Karpas-422 (cell line): ENCODE measurements at places on chromosomes 16 and 17.

- peak; percentile 91 for DNase-seq
Measured at GRCh38 chr17:76547183-76547641, 7.4 kb downstream of the PRCD start.

DNA sequence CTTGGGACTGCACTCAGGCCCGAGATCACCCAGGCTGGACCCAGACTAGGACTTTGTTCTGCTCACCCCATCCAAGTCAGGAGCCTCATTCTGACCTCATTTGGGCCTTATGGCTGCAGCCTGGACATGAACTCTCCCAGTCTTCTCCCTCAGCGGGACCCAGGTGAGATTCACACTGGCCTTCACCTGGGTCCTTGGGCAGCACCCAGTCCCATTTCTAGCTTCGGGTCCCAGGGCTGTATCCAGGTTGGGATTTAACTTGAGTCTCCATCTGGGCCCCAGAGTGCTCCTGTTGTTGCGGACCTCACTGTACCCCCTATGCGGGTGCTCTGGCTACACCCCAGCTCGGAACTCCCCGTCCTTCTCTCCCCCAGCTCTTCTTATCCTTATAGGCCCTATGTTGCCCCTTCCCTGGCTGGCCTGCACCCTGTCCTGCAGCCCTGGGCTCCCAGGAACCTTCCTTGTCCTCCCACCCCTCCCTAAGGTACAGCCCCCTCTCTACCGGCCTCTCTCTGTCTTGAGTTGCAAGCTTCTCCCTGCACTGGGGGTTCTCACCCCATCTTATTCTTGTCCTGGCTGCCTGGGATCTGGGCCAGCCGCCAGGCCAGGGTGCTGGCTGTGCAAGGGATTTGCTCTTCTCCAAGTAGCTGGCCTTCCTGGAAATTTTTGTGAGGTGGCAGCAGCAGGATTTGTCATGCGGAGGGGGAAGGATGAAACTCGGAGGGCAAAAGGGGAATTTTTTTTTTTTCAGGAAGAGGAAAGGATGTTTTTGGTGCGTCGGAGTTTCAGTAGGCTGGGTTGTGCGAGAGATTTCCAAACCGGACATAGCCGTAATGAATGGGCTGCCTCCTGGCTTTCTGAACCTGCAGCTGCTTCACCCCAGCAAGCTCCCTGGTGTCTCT is 904 bp downstream of the MAP2K3 start:
- no peak for DNase-seq

- no peak for DNase-seq
Measured at GRCh38 chr16:88315543-88316105, 67.1 kb upstream of the ZNF469 start.

GRCh38 chr17:79796763-79797491 is at the start of gene CBX8:
CBX8 (minus strand) TSS chr17:79797077; CDS start chr17:79796998, 79 bp downstream.
- DNase-seq = peak; percentile 100

DNA sequence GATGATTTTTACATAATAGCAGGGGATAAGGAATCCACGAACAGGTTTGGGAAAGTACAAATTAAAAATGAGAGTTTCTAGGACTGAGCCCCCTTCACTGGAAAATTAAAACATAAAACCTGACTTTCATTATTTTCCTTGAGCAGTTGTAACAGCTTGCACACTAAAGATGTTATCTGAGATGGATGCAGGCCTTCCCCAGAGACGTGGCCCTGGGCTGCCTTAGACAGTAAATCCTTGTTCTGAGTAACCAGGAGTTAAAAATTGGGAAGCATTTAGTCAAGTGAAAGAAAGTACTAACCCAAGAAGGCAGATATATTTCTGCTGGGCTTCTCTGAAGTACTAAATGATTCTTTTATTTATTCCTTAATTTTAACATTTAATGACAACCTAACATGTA is 432.2 kb upstream of the KIF2B start:
- DNase-seq = no peak

- DNase-seq = peak; percentile 17
Measured at GRCh38 chr17:630801-631200, 83.8 kb downstream of the VPS53 start.

DNA sequence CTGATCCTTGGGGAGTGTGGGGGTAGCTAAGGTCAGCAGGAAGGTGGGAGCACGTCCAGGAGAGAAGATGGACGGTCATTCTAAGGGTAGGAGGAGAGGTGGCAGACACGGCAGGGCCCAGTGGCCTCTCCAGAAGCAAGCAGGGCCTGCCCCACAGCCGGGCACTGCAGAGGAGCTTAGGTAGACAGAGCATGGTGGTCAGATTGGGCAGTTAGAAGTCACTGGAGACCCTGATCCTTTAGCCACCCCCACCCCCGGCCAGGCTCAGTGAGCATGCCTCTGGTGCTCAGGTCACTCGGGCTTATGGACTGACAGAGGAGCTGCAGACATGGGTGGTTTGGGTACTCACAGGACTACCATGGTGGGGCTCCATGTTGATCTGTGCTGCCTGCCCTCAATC is 26.3 kb downstream of the NLRP1 start:
- no peak for DNase-seq

- no peak for DNase-seq
Measured at GRCh38 chr17:32124985-32125847, 17.1 kb upstream of the RHOT1 start.

DNA sequence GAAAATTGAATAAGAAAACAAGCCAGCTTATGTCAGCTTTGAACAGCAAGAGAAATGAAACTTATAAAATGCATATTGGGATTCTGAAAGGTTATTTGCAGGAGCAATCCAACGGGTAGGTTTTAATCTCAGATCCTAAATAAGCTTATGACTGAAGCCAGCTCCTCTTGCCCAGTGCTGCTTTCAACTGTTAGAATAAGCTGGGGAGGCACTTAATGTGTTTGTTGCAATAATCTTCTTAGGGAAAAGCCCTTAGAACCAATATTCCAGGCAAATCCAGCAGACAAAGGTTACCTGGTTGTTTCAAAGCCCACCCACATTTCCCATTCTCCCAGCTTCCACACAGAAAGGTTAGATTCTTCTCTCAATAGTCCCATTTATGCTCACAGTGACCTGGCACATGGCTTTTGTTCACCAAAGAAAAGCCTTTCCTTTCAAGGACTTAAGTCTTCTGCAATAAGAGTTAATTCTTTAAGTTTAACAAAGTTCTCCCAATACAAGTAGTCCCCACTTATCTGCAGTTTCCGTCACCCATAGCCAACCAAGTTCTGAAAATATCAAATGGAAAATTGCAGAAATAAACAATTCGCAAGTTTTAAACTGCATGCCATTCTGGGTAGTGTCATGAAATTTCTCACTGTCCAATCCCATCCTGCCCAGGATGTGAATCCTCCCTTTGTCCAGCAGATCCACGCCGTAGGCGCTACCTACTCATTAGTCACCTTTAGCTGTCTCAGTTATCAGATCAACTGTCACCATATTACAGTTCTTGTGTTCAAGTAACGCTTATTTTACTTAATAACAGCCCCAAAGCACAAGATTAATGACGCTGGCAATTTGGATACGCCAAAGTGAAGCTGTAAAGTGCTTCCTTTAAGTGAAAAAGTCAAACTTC is 5.9 kb downstream of the TEX2 start:
- DNase-seq = no peak

DNA sequence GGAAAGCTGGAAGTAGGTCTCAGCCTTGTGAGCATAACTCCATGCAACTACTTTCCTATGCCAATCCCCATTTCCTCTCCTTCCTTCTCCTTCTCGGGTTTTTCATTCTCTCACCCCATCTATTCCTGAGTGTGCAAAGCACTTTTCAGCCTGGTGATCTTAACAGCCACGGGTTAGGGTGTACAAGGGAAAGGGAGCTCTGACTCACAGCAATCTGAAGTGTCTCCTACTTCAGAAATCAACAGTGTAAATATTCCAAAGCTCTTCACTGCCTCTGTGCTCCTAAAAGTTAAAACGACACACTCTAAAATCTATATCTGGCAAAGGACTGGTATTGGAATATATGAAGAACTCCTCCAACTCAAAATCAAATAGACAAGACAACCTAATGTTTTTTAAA is 268.0 kb upstream of the IRX3 start:
- no peak for DNase-seq

DNA sequence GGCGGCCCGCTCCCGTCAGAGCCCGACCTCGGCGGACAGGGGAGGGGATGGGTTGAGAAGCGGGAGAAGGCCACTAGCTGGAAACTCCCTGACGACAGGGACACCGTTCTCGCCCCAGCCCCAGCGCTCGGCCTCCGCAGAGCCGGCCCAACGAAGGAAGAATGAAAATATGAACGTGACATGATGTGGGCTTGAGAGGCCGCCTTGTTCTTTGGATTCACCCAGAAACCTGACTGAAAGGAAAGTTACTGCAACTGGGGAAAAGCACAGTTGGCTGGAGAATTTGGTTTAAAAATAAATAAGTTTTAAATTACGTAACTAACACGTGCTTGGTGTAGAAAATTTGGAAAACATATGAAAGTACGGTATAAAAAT is 21.1 kb downstream of the NPTX1 start:
- DNase-seq = no peak

DNA sequence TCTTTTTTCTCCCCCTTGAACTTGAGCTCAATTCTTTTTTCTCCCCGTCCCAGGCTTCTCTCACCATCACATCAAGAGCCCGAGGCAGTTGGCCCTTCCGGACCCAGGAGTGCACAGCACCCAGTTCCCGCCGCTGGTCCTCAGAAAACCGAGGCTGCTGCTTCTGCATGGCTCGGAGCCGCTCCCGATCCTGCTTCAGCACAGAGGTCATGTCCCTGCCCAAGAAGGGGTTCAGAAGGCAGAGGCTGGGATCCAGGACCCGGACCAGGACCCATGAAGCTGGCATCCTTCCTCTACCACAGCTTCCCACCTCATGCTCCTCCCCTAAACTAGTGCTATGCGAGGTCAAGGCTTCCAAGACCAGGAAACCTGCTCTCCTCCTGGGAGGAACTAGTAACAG is 10.5 kb downstream of the PER1 start:
- no peak for DNase-seq

- DNase-seq = no peak
Measured at GRCh38 chr16:53925107-53925410, 221.1 kb downstream of the FTO start.

DNA sequence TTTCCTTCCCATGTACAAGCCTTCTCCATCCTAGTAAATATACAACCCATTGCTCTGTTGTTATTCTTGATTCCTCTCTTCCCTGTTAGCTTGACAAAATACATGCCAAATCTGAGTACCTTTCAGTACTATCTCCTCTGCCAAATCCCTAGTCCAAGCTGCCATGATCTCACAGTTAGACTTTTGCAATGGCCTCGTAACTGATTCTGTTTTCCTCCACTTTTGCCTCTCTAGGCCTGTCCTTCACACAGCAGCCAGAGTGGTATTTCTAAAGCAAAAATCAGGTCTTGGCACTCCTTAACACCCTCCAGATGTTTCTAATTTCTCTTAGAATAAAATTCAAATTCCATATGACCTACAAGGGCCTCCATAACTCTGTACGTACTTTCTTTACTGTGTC is 153.0 kb upstream of the RBL2 start:
- DNase-seq = no peak

DNA sequence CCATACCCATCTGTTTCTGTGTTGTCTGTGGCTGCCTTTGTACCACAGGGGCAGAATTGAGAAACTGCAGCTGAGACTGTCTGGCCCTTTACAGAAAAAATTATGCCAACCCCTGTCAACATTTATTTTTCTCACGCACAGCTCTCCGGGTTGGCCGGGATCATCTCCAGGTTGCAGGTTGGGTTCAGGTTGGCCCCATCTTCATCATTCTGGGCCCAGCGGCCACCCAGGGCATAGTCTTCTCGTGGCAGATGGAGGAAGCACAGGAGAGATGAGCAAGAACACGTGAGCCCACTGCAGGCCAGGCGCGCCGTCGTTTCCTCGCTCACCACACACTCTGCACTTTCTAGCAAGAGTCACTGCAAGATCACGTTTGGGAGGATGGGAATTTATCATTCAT is 66.1 kb upstream of the SEC14L1 start:
- no peak for DNase-seq

DNA sequence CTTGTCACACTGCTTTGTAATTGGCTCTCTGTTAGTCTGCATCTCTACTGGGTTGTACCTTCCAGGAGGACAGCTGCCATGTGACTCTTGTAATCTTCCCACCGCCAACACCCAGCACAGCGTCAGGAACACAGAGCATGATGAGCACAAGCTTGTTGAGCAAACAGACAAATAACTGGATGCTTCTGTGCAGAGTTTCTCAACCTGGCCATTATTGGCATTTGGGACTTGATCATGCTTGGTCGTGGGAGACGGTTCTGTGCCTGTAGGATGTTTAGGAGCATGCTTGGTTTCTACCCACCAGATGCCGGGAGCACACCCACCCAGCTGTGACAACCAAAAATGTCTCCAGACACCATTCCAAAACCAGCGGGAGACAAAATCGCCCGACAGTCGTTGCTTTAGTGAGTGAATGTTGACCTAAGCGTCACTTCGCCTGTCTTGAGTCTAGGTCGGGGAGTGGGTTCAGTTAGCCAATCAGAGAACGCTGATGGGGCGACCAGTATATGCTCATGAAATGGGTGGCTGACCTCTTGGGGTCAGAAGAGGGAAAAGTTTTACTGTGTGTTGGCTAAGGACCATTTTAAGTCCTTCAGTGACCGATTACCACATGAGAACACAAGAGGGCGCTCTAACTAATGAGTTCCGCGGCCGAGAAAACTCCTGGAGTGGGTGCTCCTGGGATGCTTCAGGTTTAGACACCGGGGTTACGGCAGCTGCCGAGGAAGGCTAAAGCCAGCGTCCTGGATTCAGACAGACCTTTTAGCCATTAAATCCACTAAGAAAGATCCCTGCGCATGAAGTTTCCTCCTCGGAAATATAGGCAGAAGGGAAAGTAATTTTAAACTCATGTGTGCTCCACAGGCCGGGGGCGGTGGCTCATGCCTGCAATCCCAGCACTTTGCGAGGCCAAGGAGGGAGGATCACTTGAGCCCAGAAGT is 57.8 kb upstream of the TEX2 start:
- DNase-seq = peak; percentile 86

GRCh38 chr17:21573961-21574610 is 118.2 kb upstream of the KCNJ18 start:
- DNase-seq = no peak

GRCh38 chr17:44960691-44961090 is 7.4 kb downstream of the C1QL1 start:
- no peak for DNase-seq

DNA sequence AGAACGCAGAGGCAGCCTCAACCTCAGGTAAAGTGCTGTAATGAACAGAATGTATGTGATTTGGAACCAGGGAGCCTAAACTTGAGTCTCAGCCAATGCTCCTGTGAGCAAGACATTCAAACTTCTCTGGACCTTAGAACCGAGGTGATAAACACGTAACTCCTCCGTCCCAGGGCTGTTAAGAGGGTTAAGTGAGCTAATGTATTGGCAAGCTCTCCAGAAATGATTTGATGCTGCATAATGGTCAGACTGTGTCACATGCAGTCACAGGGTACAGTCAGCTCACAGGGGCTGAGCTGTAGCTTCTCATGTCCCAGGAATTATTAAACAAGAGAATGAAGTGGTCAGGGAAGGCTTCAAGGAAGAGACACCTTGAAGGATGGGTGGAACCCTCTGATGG is 10.0 kb upstream of the SLC4A1 start:
- DNase-seq = no peak
